MM.1S (cell line): ENCODE measurements at places on chromosomes 5 and 9.

GRCh38 chr5:100600298-100600994 lies 65.3 kb downstream of the FAM174A start:
- DNase-seq, result no peak

- no peak for DNase-seq
Measured at GRCh38 chr5:30183795-30184194, 1009.7 kb upstream of the CDH6 start.

DNA sequence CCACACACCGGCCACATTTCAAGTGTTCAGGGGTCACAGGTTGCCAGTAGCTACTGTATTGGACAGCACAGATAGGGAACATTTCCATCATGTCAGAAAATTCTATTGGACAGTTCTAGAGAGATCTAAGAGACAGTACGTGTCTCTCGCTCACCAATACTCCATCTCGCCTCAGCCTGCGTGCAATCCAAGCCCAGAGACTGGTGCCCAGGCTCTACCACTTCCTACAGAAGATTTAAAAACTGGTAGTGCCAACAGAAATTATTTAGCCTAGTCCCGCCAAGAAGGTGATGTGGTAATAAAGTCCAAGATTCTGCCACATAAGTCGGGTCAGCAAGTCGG lies 390 bp upstream of the SNX2 start:
- no peak for DNase-seq

GRCh38 chr9:4339836-4340560 lies 40.1 kb upstream of the GLIS3 start:
- no peak for DNase-seq

GRCh38 chr5:118144540-118144939 lies 843.8 kb downstream of the DTWD2 start:
- DNase-seq, result no peak

- no peak for DNase-seq
Measured at GRCh38 chr9:17528859-17529258, 50.0 kb upstream of the SH3GL2 start.

DNA sequence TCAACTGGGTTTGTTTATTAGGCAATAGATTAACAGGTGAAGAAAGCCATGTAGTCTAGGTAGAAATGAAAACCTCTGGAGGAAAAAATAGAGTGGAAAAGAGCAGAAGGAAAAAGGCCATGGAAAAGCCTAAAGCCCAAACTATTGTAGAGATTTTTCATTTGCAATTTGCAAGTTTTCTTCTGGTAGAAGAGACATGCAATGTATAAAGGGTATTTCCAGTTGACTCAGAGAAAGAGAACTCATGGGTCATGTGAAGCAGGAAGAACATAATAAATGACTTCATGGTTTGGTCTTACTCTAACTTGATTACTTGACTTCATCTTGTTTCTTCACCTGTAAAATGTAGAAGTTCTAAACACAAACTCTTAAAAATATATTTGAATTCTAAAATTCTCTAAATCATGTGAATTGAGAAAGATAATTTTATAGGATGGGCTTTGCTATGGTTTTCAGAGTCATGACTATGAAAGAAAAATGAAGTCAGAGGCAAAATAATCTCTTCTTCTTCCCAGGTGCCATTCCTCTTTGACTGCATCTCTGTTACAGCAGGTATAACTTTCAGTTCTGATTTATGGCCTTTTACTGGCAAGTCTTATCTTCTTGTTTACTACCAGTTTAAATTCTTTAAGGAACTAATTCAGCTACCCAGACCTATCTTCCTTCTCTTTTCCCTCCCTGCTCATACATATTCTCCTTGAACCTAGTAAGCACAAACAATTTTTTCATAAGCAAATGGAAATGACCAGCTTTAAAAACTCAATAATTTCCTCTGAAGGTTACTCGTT lies 47.7 kb upstream of the TMC1 start:
- DNase-seq, result peak; percentile 10

GRCh38 chr5:43121913-43122484 lies 1.3 kb downstream of the ZNF131 start:
- no peak for DNase-seq

- no peak for DNase-seq
Measured at GRCh38 chr9:83432877-83433550, 105.2 kb downstream of the FRMD3 start.

GRCh38 chr5:1658665-1659064 lies 134.9 kb upstream of the LPCAT1 start:
- DNase-seq, result no peak

- no peak for DNase-seq
Measured at GRCh38 chr9:121857928-121858327, 206.5 kb downstream of the DAB2IP start.

DNA sequence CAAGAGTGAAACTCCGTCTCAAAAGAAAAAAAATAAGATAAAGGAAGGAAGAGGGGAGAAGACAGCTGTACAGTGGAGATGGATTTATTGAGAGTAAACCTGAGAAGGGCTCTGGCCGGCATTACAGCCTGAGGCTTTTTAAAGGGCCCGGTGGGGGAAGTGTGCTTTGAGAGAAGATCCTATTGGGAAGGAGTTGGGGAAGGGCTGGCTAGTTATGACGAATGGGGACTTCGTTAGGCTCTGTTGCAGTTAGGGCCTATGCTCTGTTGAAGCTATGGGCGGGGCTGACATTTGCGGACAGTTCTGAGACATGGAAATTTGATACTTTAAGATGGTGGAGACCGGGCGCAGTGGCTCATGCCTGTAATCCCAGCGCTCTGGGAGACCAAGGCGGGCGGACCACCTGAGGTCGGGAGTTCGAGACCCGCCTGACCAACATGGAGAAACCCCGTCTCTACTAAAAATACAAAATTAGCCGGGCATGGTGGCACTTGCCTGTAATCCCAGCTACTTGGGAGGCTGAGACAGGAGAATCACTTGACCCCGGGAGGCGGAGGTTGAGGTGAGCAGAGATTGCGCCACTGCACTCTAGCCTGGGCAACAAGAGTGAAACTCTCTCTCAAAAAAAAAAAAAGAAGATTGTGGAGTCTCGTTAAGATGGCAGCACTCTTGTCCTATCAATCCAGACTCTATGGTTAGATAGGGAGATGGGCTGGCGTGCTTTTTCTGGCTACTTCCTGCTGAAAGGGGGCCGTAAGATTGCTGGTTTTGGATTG lies 33.2 kb downstream of the C9orf50 start:
- DNase-seq, result no peak

- DNase-seq, result peak; percentile 14
Measured at GRCh38 chr5:176996780-176997179, 9.8 kb downstream of the UIMC1 start.

GRCh38 chr9:20508242-20508641 lies 114.1 kb downstream of the MLLT3 start:
- no peak for DNase-seq

DNA sequence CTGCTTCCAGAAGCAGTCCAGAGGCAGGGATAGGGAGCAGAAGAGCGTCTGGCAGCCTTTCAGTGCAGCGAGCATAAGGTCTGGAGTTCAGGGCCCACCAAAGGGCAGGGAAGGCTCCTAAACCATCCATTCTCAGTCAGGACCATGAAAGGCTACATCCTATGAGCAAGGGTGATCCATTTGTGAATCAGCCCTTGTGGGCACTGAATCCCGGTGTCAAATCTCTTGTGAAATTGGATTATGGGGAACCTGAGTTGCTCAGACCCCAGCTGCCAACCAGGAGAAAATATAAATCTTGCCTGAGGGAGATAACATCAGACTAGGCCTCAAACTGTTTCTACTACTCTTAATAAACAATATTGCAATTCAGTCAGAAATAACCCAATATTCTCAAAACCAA lies 204.4 kb downstream of the SYK start:
- no peak for DNase-seq

DNA sequence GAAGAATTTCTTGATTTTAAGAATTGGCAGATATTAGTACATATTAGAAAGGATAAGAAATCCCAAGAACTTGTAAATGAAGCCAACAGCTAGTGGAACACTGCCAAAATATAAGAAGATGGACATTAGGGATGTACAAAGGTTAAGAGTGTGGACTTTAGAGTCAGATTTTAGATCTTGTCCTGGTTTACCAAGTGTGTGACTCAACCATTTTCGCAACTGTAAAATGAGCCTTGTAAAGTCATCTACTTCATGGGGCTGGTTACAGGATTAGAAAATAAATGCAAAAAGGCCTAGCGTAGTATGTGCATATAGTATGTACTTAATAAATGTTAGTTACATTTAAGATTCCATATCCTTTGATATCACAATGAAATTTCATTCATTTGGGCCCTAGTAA lies 260.0 kb downstream of the RAB3C start:
- no peak for DNase-seq

DNA sequence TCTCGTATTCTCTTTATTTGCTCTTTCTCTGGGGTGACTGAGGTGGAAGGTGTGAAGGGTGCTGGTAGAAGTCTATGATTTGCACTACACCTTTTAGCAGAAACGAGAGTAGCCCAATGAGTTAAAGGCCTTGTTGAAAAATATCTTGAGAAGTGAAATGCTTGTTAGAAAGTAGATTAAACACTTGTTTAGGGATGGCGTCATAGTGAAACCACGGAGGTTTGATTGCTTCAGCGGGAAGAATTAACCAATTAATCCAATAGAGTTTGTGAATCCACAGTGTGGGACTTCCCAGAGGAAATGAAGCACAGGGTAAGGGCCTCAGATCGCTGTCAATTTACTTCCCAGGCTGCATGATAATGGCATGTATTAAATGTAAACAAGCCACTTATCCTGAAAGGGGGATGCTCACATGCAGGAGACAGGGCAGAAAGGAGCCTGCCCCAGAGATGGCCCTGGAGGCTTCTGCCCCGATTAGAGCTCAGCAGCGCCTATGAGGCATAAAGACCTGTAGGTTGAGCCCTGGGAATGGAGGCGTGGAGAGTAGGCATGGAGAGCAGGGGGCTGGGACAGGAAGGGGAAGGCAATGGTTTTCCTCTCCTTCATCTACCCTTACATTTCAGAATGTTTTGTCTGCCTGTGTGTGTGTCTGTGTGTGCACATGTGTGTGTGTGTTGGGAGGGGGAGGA lies 1.5 kb downstream of the FAM170A start:
- no peak for DNase-seq

GRCh38 chr9:17578577-17578910 lies 322 bp upstream of the SH3GL2 start:
- no peak for DNase-seq

DNA sequence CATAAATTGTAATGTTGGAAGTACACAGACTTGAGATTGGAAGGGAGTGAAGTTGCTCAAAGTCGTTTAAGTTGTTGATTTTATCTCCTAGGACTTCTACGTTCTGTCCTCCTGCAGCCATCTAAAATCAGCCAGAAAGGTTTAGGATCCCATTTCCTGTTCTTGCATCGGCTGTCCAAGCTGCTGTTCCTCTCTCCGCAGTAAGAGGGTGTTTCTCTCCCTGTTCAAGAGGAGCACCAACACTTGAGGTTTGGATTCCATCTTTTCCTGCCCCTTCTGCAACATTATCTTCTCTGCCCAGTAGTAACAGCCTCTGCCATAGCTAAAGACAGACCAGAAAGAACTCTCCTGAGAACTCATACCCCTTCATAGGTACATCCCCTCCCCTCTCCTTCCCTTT lies 373.4 kb downstream of the GADD45G start:
- DNase-seq, result no peak

- no peak for DNase-seq
Measured at GRCh38 chr5:151572657-151573368, 18.3 kb downstream of the FAT2 start.

DNA sequence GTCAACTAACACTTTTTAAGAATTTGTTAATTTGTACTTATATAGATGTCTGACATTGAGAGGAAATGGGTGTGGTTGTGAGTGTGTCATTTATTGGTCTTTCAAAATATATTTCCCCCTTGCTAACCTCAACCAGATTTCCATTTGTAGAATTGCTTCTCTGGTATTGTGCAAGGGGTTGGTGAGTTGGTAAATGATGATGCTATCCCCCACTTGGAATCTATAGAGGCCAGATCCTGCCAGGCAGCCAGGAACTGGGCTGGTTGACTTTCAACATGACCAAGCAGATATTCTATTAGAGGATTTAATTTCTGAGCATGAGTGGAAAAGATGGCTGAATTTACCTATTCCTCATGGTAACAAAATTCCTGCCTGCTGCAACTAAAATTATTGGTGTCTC lies 306.6 kb upstream of the KIF2A start:
- no peak for DNase-seq

GRCh38 chr5:149456597-149457392 lies 77.7 kb upstream of the IL17B start:
- DNase-seq, result no peak

DNA sequence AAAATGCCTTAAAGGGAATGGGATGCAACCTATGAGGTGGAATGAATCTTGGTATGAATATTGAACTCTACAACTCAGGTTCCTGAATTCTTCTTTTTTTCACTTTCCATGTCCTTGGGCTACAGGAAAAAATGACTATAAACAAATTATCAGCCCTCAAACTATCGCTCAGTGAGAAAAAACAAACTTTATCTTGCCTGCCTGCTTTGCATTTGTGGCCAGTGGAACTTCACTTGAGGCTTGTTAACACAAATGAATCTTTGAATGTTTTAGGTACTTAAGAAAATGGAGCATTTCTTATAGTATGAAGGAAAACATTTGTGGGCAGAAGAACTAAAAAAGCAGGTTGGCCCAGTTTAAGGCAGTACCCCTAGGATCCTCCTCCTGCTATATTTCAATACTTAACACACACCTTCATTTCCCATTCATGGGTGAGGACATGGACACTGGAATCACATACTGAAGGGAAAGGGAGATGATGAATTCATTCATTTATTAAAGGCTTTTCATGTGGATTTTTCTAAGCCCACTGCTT lies 34.1 kb downstream of the ELOVL7 start:
- DNase-seq, result no peak

GRCh38 chr9:134847752-134848432 lies 32.7 kb upstream of the FCN2 start:
- DNase-seq, result no peak

GRCh38 chr5:149581192-149581861 lies at the start of gene ARHGEF37:
ARHGEF37 (plus strand) TSS chr5:149581498; CDS start chr5:149597770, 16,272 bp downstream.
- no peak for DNase-seq

DNA sequence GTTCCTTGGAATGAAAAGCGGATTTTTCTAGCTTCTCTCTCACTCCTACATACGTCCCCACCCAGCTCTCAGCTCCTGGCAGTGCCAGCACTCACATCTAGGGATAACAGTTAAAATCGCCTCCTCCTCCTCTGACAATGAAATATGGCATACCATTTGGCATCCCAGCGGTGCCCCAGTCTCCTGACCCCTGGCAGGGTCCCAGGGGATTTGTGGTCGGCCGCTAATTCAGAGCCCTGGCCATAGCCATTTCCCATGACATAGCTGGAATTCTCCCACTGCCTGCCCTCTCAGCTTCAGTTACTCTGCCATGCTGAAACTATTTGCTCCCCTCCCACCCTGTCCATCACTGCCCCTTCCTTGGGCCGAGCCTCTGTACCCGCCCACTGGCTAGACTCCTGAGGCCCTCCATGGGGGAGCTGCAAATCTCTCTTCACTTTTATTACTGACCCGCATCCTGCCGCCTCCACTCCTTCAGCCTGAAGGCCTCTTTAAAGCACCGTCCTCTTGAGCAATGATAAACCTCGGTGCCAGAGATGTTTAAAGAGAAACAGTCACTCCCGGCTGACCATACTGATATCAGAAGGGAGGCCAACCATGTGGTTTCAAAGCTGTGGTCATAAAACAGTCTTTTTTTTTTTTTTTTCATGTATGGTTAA lies 139.8 kb downstream of the SLIT3 start:
- no peak for DNase-seq
